ENCODE measurements at places on chromosomes 1 and 21.
A peak's percentile ranks its signal among the peaks of the same experiment; 100 is the strongest.

DNA sequence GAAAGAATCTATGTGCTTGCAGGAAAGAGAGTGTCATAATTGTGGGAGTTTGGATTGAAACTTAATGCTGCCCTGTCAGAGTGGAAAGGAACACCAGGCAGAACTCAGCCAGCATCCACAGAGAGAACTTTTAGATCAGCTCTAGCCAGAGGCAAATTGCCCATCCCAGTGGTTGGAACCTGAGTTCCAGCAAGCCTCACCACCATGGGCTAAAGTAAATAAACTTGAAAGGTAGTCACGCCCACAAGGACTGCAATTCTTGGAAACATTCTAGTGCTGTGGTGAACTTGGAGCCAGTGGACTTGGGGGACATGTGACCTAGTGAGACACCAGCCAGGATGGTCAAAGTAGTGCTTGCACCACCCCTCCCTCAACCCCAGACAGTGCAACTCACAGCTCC is 571.6 kb downstream of the LRRIQ3 start:
- DNase-seq: peak; percentile 70

DNA sequence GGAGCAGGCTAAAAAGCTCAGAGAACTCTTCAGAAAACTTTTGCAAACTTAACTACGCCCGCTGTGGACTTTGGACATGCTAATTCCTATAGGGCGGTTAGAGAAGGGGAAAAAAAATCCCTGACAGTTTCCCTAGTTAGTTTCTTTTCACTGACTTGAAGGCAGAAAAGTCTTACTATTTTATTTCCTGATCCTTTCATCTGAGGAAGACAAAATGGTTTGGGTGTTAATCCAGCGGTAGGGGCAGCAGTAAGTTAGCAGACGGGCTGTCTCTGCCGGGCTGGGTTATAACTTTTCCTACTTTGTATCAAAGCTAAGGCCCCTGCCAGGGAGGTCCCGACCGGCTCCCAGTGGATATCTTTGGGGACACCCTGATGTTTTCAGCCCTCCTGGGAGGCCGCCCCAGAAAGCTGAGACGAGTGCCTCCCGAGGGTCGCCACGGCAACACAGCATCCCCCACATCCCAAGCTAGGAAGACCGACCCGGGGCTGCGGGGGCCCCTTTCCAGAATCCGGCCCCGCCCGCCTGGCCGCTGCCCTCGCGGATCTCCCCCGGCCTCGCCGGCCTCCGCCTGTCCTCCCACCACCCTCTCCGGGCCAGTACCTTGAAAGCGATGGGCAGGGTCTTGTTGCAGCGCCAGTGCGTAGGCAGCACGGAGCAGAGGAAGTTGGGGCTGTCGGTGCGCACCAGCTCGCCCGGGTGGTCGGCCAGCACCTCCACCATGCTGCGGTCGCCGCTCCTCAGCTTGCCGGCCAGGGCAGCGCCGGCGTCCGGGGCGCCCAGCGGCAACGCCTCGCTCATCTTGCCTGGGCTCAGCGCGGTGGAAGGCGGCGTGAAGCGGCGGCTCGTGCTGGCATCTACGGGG is 162.6 kb downstream of the RUNX1 start:
- peak; percentile 41 for DNase-seq

DNA sequence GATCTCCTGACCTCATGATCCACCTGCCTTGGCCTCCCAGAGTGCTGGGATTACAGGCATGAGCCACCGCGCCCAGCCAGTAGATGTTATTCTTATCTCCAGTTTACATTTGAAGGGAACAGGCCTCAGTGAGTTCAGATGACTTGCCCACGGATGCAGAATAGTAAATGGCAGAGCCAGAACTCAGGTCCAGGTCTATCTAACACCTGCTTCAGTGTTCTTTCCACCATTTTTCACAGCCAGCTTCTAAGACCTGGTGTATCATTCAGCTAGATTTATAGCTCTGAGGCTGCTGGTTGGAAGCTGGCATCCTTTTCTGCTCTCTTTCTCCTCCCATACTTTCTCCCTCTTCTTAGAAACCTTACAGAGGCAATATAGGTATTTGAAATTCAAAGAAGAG is 10.8 kb downstream of the FABP3 start:
- DNase-seq: no peak

DNA sequence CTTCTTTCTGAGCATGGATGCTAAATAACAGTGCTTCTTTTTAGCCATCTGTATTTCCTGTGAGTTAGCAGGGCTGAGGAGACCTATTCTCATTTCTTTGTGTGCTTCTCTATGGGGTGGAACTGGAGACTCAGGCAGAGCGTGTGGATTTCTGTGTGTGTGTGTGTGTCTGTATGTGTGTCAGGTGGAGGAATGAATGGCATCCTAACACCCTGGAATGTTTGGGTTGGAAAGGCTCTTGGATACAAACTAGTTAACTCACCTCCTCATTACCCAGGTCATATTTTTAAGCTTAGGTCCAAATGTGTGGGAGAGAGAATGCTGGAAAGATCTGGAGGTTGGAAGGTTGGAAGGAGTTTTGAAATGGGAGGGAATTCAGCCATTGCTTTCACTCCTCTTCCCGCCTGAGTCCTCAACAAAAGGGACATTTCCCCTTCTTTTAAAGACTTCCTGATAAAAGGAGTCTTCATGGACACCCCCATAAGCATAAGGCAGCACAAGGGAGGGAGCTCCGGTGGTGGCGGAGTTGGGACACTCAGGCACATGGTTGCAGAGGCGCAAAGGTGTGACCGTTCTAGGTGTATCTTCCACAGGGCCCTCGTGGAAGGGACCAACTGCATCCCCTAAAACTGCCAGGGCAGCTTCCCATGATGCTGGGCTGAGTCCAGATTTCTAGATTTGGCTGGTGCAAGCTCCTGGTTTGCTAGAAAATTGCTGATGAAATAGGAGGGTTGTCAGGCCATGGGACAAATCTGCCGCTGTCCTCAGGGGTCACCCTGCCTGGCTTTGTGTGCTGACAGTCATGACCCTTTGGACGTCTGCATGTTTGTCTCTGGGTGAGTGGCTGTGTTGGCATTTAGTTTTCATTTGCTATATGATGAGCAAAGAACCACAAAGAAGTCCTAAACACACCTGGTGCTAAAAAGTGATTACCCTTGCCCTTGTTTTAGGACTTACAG is 37.6 kb downstream of the MTARC1 start:
- no peak for DNase-seq

DNA sequence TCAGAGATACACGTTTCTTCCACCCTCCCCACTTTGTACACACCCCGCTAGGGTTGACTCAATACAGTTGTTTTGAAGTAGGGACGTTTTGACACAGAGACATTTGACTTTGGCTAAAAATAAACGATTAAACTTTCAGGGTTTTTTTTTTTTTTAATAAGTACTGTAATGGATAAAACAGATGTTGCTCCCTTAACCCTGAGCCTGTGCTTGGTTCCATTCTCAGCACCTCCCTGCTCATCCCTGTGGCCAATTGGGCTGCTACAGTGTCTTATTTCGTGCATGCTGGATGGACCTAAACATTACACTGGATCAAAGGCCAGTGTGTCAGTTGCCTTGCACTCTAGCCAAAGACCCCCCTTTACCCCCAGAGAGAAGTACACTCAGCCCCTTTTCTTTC is 16.9 kb downstream of the GRHL3 start:
- no peak for DNase-seq

DNA sequence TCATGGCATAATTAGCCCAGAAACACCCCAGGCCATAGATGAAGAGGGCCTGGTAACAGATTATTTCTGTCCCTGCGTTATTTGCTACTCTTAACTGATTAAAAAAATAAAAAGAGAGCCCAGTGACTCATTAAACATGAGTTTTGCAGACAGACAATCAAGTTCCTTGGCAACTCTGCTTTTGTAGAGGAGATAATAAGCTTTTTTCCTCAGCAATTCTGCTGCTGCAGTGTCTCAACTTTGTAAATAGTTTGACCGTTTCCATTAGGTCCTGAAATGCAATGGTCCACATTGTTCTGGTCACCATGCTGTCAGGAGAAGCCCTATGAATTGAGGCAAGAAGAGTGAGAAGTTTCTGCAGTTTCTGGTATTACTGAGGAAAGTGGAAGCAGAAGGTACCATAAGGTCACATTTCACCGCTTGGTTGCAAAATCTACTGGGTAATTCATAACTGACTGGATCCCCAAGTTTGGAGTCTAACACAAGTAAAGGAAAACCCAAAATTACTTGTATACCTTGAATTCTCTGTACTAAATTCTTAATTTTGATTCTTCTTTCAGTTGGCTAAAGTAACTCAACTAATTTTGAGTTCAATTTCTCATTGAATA is 139.5 kb downstream of the ZZZ3 start:
- peak; percentile 50 for DNase-seq

DNA sequence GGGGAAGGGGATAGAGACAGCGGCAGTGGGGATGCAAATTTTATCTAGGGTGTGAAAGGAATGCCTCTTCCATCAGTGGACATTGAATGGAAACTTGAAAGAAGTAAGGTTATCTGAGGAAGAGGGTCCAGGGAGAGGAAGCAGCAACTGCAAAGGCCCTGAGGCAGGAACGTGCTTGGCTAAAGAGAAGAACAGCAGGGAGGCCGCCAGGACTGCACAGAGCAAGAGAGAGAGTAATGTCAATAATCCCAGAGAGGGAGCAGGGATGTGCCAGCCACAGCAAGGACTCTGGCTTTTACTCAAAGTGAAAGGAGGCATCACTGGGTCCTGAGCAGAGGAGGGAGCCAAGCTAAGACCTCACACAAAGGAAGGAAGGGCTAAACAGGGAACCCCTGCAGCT is 50.9 kb downstream of the KCND3 start:
- DNase-seq: no peak

- DNase-seq: peak; percentile 98
Observed at GRCh38 chr1:93701629-93702028, 20.0 kb upstream of the BCAR3 start.

DNA sequence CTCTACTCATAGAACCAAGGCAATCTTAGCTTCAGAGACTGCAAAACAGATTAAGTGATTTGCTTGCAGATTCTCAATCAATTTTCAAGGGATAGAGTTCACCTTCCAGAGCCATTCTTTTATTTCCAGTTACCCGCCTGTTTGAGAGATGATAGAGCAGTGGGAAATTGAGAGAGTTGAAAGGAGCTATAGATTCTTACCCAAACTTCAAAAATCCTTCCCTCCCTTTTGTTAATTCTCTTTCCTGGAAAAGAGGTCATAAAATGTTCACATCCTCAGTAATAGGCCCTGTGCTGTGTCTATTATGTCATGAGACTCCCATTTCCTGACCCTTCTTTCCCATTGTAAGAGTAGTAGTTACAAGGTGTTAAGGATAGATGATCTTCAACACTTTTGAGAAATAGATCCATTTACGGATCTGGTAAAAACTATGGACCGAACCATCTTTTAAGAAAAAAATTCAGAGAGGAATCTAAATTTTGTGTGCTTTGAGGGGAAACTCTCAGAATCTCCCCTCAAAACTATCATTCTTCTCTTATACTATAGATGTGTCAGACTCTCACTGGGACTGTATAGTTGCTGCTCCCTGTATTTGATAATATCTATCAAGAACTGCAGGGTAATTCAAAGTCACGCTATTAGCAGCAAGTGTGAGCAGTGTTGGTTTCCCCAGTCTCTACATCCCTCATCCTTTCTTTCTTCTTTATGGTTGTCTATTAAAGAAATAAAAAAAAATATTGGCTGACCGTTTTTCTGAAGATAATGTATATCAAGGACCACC is 8.0 kb downstream of the RGS4 start:
- peak; percentile 46 for DNase-seq

DNA sequence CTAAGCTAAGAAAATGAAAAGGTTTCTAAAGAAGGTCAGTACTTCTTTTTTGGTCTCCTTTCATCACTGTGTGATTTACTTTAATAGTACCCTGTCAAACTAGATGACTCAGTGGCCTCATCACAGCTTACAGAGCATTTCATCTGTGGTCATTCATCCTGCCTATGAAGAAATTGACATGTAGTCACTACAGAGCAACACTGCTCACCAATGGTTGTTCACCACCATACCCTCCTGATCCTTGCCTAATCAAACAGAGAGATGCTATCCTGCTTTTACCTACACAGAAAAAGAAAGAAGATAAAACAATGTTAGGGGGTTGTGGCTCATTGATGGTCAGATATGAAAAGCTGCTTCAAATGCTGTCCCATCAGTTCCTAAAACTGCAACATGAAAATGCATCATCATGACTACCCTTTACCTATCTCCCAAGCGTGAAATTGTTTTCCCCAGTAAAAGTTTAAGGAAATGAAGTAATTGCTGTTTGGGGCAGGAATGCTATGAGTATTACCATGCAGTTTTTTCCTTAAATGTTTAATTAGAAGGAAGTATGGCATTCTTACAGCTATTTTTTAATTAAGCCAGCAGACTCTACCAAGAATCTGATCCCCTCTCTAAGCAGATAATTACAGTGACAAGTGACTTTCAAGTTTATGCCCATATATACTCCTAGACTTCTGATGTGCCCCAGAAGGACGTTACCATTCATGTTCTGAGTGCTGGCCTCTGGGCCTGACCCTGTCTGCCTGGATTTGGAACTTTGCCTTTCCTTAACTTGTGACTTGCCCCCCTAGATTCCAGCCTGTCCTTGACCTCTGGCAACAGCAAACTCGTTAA is 46.1 kb upstream of the FBXO28 start:
- peak; percentile 49 for DNase-seq

GRCh38 chr1:75614399-75614756 is 3.5 kb upstream of the SLC44A5 start:
- no peak for DNase-seq

DNA sequence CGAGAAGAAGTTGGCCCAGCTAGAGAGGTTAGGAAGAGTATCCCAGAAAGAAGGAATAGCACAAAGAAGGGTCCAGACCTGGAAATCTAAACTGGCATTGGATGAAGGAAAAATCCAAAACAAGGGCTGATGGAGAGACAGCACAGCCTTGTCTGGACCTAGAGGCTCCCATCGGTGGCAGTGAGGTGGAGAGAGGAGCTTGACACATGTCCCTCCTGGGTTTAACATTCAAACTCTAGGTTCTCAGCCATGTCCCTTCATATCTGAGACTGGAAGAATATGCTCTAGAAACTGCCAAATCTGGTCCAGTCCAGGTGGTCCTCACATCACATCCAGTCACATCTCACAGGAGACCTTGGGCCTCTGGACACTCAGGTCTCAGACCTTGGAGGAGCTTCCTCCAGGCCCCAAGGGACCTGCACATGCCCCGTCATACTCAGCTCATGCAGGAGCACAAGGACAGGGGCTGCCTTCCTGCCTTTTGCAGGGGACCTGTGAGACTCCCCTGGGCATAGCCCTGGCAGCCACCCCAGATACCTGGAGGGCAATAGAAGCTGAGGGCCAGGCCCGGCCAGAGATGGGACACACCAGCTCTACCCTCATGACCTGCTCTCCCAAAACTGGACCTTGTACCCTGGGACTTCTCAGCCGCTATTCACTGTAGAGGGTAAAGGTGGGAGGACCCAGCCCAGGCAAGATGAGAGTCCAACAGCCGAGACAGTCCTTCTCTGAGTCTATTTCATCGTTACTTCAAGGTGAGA is 7.5 kb downstream of the TMEM125 start:
- DNase-seq: no peak

DNA sequence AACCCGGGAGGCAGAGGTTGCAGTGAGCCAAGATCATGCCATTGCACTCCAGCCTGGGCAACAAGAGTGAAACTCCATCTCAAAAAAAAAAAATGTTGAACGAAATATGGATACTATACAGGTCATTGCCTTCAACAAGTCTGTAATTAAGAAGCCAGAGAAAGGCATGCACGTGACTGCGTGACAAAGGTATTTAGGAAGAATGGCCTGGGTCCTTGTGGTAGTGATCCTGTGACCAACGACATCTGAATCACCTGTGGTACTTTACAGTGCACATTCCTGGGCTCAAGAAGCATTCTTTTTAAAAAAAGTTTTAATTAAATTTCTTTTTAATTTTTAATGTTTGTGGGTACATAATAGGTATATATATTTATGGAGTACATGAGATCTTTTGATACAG is 115.0 kb downstream of the GREM2 start:
- DNase-seq: no peak

- DNase-seq: peak; percentile 55
Observed at GRCh38 chr21:35136586-35137219, 87.6 kb upstream of the RUNX1 start.

GRCh38 chr1:20980051-20980450 is 192.9 kb upstream of the HP1BP3 start:
- DNase-seq: no peak
